ENCODE measurements at places on chromosomes 11 and 22. TPM values are rescaled to one million over a fixed set of nuclear protein-coding genes. Genes with fewer than 3 reads are reported as not detected.

The LRRC55 gene
- polyA plus RNA-seq = 0.02 TPM

The IRAG1 gene
- polyA plus RNA-seq = 10.4 TPM

The SERPIND1 gene
- polyA plus RNA-seq = 0.02 TPM

The ASPHD2 gene
- polyA plus RNA-seq = 1.6 TPM

The P4HA3 gene
- polyA plus RNA-seq = 0.89 TPM

The CDCA5 gene
- polyA plus RNA-seq = 1.8 TPM

The GAL3ST1 gene
- 3.3 TPM for polyA plus RNA-seq

The LDHAL6A gene
- not detected for polyA plus RNA-seq

The CDKN1C gene
- polyA plus RNA-seq = 24.0 TPM

The OR56A1 gene
- polyA plus RNA-seq = not detected

The HTR3A gene
- polyA plus RNA-seq = 0.78 TPM

The FAT3 gene
- 0.22 TPM for polyA plus RNA-seq

The CLDN5 gene
- polyA plus RNA-seq = 406 TPM

The TMEM126A gene
- polyA plus RNA-seq = 40.8 TPM

The RIBC2 gene
- polyA plus RNA-seq = 2.8 TPM

The MIAT gene
- polyA plus RNA-seq = 1.7 TPM

The TPH1 gene
- polyA plus RNA-seq = 0.13 TPM
